Stimulated activated naive CD8-positive, alpha-beta T cell treated with anti-CD3 and anti-CD28 coated beads, Interleukin-15, amount 100 ng/mL, for 72 hours (primary cell): ENCODE measurements at places on chromosomes 4 and X.

DNA sequence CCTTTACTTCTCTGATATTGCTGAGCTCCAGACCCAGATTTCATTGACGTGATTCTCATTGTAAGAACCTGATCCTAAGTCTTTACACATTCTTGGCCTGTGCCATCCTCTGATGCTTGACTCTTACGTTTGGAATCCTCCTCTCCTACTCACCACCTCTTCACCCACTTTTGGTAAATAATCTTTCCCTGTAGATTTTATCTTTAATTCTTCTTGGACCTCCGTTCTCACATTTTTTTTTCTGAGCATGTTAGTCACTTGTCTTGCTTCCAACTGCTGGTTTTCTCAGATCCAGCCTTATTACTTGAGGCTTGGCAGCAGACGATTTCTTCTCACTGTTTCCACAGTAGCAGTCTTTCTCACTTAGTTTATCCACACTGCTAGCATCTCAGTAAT, 12.4 kb upstream of the SH3RF1 start:
- no peak for DNase-seq

- no peak for DNase-seq
These were observed 14.0 kb downstream of the TIMP1 start for GRCh38 chrX:47596256-47596655.

DNA sequence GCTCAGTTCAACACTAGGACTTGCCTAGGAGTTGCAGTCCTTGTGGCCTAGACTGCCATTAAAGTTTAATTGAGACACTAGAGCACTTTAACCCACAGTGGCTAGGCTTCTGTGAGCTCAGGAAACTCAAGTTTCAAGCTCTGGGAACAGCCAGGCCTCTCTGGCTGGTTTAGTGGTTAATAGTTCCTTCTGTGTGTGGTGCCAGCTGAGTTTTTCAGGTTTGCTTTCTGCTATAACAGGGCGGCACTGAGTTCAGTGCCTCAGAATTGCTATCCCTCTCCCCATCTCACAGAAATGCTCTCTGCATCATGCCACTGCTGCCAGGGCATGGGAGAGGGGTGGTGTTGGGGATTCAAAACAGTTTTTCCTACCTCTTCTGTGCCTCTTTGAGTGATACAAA, 15.9 kb downstream of the MMAA start:
- no peak for DNase-seq

GRCh38 chr4:54484383-54484782, 173.4 kb upstream of the KIT start:
- no peak for DNase-seq

DNA sequence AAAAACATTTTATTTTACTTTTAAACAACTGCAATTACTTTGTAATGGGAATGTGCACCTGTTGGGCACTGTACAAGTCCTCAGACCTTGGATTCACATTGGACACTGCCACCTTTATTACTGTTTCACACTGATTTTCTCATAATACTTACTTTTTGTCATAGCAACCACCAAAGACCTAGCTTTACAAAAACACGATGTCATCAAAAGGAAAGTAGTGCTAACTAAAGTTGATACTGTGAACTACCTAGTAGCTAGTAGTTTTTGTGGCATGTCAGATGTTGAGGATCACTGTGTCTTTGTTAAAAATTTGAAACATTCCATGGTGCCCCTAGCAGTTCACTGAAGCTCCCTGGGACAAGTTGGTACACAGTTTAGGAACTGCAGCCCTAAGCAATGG, 62.9 kb upstream of the HOPX start:
- no peak for DNase-seq

DNA sequence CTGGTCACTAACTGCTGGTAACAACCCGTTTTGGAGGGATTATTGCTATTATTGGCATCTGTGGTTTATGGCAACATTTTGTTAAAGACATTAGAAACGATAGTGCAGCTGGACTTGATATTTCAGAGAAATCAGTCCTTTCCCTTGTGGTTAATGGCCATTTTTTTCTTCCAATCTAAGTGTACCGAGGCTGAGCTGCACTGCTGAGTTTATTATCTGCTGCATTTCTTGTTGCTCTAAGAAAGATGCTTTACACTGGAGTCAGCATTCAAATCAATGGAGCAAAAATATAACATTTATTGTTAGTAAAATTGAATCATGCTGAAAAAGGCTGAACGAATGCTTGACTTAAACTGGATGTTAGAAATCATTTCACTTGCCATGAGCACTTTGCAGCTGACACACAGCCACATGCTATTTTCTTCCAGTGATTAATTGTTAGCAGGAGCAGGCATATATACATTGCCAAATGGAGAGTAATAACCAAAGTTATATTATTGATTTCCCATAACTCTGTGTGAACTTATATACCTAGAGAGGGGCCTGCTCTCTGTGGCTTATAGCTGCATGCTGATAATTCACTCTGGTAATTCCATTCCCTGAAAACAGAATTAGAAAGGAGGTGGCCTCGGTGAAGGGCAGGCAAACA, 66.5 kb upstream of the TTC29 start:
- DNase-seq = no peak

DNA sequence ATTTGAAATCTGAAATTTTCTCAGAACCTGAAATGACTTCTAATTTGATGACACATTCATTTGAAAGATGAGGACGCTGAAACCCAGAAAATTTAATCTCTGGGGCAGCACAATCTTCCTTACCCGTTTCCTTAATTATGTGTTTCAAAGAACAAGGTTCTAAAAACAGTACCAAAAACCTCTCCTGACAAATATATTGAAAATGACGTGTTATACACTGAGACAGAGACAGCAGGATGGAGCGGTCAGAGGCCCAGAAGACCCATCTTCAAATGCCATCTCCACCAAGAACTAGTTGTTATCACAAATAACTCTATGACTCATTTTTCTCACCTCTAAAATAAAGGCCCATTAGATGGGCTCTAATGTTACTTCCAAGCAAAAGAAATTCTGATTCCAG, 177.3 kb downstream of the NSUN7 start:
- no peak for DNase-seq

DNA sequence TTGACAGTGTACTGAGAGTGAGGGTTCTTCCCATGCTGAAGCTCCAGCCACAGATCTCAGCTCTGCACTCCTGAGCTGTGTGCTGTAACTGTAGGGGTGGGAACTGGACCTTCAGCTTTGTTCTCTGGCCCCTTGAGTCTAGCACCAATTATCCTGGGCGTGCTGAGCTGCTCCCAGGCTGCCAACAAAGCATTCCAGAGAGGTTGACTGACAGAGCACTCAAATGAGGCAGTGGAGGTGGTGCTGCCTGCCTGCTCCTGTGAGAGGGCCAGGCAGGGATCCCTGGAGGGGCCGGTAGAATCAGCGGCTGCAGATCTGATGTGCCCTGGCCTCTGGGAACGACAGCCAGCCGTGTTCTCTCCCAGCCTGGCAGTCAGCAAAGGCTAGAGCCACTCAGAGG, 375.7 kb upstream of the AADAT start:
- no peak for DNase-seq

GRCh38 chrX:26918631-26919030, 544.5 kb downstream of the PPP4R3C start:
- no peak for DNase-seq

GRCh38 chrX:101195442-101196173, 24.0 kb upstream of the DRP2 start:
- no peak for DNase-seq

- DNase-seq = no peak
These were observed 175.6 kb upstream of the RBPJ start for GRCh38 chr4:26145212-26145611.

DNA sequence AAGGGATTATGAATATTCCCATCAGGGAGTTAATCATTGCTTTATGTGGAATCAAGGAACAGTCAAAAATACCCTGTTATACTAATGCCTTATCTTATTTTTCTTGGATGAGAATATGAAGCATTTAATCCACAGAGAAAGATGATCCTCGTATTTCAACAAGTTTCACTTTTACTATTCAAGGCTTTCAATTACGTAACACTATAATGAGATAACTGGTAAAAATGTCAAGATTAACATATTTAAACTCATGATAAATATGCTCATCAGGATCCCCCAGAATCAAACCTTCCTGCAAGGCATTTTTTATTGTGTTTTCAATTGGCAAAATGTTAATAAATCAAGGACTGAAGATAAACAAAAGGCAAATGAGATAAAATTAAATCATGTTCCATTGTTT, 5.1 kb downstream of the ZXDA start:
- DNase-seq = no peak
